Kidney epithelial cell (primary cell): ENCODE measurements at places on chromosomes 2 and 18.

GRCh38 chr2:86764661-86765309, 25.9 kb downstream of the CD8A start:
- peak; percentile 2 for DNase-seq

GRCh38 chr2:167345559-167345958, 457.3 kb downstream of the XIRP2 start:
- DNase-seq, result peak; percentile 34

DNA sequence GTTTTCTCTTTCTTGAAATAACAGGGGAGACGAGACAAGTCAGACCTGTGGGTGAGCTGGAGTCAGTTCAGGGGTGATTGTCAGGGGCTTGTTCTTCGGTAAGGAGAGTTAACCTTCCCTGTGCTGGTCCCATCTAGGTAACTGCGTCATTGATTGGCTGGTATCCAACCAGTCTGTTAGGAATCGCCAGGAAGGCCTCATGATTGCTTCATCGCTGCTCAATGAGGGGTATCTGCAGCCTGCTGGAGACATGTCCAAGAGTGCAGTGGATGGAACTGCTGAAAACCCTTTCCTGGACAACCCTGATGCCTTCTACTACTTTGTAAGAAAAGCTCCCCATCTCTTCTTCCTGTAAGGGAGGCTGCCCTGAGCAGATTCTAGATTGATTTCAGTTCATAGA, 21.3 kb downstream of the PLEK start:
- no peak for DNase-seq

- no peak for DNase-seq
Observed at GRCh38 chr2:119704670-119705120, 25.7 kb downstream of the TMEM177 start.

DNA sequence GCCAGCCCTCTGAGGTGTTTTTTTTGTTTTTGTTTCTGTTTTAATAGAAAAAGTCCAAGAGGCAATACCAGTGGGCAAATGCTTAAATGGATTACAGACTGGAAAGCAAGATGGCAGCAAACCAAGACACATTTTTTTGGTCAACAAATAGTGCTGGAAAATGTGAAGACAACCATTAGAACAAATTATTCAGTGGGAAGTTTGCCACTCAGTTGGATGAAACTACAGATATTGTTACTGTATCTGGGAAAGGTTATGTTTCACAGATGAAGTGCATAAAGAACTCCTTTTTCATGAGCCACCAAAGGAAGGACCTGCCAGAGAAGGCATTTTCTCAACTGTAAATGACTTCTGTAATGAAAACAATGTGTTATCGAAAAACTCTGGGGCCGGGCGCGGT, 93.0 kb upstream of the ODC1 start:
- no peak for DNase-seq

DNA sequence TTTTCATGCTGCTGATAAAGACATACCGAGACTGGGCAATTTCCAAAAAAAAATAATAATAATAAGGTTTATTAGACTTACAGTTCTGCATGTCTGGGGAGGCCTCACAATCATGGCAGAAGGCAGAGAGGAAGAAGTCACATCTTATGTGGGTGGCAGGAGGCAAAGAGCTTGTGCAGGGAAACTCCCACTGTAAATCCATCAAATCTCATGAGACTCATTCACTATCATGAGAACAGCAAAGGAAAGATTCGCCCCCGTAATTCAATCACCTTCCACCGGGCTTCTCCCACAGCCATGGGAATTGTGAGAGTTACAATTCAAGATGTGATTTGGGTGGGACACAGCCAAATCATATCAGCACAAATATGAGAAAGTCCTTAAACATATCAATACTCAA, 1314.8 kb downstream of the DPP10 start:
- no peak for DNase-seq

GRCh38 chr2:2172516-2172915, 158.6 kb downstream of the MYT1L start:
- DNase-seq, result no peak

- no peak for DNase-seq
Observed at GRCh38 chr2:201880579-201880978, 74.2 kb downstream of the CDK15 start.

DNA sequence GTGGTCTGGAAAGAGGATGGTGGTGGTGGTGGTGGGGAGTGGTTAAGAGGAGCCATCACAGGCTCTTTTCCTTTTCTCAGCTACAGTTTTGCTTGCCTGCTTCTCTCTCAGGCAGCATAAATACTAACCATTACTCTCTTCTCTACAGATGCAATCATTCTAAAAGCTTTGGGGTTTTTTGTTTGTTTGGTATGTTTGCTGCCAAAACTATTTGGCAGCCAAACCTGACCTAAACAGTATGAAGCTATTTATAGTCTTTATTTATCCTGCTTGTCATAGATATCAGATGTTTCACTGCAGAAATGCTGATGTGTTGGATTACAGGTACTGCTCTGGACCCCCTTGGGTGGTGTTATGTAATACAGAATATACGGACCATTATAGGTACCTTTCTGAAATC, 15.3 kb downstream of the SIX3 start:
- no peak for DNase-seq

DNA sequence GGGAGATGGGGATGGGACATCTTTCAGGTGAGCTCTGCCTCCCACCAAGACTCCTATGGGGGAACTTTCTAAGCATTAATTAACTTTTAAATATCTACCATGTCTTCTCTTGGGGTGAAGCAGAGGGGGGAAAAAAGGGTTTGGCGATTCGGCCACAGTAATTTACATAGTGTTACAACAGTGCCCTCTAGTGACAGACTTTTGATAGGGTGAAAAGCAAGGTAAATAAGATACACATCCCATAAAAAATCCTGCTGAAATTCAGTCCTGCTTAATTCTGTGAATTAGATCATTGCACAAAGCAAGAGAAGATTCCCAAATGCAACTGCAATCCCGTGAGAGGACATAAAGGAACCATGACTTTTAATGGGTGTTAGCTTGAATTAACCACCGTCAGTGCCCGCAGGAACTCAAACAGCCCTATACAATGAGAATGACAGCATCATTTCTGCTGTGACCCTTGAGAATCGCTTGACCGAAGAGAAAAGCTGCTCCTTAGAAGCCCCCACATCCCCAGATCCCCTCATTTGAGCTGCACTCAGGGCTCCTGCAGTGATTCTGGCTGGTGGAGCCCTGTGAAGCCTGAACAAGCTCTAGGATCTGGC, 32.8 kb downstream of the FAM124B start:
- no peak for DNase-seq

GRCh38 chr2:59732871-59733566, 820.4 kb downstream of the BCL11A start:
- no peak for DNase-seq

DNA sequence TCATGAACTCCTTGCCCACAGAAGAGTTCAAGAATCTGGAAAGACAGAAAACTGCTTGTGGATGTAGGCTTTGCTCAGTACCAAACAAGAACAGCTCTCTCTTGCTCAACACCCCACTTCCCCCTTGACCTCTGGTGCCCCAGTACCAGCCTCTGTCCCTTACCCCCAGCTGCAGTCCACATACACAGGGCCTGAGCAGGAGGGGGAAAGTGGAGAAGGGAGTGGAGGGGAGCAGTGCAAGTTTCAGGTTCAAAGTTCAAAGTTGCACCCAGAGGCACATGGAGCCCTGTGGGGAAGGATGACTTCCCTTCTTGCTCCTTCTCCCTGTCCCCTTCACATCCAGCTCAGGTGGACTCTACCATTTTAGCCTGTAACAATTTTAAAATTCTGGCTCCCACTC, 61.1 kb upstream of the LPIN2 start:
- no peak for DNase-seq

DNA sequence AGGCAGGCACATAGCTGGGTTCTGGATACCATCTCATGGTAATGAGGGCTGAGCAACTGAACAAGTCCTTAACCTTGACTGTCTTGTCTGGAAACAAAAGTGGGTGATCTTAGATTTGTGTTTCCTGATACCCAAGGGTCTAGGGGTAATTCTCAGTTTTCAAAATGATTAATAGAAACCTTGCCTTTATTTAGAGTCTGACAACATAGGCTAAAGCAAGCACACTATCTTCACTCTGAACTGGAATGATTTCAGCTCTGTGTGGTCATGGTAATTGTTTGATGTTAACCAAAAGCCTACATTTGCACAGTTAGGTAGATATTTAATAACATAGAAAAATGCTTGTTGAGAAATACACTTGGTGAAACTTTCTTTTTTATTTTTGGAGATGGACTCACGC, 6.8 kb upstream of the LAMA3 start:
- DNase-seq, result no peak

- peak; percentile 67 for DNase-seq
Observed at GRCh38 chr2:215461836-215462532, 26.1 kb upstream of the FN1 start.

- DNase-seq, result no peak
Observed at GRCh38 chr2:151097895-151098294, 163.8 kb downstream of the RBM43 start.

GRCh38 chr18:30639361-30639760, 403.2 kb downstream of the DSC3 start:
- DNase-seq, result no peak

DNA sequence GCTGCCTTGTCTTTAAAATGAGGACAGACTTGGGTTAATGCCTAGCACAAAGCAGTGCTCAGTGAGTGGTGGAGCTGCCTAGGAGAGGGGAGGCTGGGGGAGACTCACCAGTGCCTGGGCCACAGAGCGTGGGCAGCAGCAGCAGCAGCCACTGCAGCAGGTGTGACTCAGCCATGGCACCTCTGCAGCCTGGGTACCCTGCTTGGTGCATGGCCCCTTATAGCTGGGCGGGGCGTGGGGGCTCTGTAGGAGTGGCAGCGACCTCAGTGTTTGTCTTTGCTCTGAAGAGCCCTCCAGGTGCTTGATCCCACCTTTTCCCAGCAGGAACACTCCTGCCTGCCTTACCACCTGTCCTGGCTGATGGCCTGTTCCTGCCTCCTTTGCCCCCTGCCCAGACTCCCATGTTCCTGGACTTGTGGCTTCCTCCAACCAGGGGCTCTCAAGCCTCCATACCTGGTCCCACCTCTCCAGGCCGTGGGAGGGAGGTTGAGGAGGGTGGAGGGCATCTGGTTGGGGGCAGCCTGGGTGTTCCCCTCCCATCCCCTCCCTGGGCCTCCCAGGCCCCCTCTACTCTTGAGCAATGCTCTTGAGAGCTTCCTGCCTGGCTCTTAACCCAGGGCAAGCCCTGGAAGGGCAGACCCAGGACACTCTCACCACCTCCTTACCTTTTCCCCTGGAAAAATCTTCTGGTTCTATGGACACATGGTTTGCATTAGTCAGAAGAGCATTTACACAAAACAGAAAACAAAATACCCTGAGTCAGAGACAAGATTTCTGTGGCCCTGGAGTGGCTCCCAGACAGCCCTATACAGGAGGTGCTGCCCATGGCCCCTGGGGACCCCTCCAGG, at the start of gene SFTPB:
SFTPB (minus strand) TSS at position 191 of the 848 bp plus-strand sequence; CDS start at position 175, 16 bp downstream.
- DNase-seq, result no peak

DNA sequence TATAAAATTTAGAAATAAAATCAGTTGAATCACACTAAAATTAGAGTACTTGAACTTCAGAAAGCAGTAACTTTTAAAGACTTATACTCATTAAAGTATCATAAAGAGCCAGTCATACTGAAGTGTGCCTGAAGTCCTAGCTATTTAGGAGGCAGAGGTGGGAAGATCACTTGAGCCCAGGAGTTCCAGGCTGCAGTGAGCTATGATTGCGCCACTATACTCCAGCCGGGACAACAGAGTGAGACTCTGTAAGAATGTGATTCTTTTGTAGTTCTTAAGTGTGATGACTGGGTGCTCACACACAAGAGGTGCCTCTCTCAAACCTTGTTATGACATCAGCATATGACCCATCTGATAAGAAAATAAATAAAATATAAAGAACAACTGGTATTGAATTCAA, 14.6 kb downstream of the TLK1 start:
- DNase-seq, result no peak
